Stimulated activated CD8-positive, alpha-beta memory T cell treated with anti-CD3 and anti-CD28 coated beads, Interleukin-4, amount 100 ng/mL, for 1 hour (primary cell): ENCODE measurements at places on chromosomes 13 and 19.
A peak's percentile ranks its signal among the peaks of the same experiment; 100 is the strongest.

GRCh38 chr19:41269571-41269970 lies 5.4 kb downstream of the HNRNPUL1 start:
- DNase-seq: no peak

DNA sequence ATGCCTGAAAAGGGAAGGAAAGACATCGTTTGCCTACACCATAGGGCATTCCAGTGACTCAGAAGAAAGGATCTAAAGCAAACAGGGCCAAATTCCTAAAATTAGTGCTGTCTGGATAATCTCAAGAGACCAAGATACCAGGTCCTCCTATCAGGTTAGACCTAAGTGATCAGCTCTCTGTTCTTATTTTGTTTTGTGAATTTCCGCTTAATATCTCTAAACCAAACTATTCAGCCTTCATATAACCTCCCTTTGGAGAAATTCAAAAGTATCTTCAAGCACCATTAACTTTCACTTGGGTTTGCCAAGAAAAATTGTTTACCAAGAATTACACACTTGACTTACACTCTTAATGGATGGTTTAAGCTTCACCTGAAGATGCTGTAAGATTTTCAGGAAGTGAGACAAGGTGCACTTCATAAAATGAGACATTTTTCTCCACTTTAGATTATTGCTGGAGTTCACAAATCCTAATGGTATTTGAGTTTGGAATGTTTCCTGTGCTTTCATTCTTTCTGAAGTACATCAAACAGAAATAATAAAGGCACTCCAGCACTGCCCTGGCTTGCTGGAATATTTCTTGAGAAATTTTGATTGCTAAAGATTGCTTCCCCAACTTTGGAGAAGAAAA lies 376.1 kb downstream of the LMO7 start:
- DNase-seq: no peak

DNA sequence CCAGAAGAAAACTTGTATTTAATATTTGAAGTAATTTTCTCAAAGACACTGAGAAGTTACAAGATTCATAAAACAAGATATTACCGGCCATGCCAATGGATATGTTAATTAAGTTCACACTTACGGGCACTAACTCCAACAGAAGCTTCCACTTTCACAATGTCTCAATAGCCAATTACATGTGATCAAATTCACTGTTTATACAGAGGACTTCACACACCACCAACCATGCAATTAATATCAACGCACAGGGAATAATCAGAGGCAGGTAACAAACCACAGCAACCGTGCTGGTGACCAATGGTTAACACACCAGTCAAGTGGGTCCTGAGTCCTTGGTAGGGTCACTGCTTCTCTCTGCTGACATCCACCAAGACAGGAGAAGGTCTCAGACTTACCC lies 5.9 kb upstream of the ACOD1 start:
- DNase-seq: no peak

DNA sequence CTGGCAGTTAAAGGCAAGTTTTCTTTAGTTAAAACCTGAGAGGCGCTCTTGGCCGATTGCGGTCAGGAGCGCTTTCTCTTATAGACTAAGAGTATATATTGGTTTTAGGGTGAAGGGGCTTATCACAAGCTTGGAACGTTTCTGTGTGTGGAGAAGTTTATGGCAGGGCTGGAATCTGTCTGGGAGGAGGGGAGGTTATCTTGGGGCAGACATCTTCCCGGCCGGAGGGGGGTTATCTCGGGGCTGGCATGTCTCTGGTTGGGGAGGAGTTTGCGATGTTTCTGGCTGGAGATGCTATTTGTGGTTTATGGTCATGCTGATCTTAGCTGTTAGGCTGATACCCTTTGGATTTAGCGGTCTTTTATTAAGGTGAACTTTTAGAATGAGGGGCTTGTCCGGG lies 18.3 kb downstream of the KDM4B start:
- no peak for DNase-seq

- peak; percentile 61 for DNase-seq
Measured at GRCh38 chr19:41352609-41353465, 885 bp downstream of the TGFB1 start.

DNA sequence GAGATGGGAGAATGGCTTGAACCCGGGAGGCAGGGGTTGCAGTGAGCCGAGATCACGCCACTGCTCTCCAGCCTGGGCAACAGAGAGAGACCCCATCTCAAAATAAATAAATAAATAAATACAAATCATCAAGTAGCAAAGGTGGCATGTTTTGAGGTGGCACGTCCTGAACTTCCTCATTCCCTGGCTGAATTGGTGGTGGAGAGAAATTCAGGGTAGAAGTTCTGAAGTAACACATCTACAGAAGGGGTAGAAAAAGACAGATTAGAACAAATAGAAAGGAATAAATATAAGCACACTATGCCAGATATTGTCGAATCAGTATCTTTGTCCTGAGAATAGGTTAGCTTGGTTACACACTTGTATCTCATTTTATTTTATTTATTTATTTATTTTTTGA lies 6.3 kb downstream of the IFI30 start:
- DNase-seq: no peak

DNA sequence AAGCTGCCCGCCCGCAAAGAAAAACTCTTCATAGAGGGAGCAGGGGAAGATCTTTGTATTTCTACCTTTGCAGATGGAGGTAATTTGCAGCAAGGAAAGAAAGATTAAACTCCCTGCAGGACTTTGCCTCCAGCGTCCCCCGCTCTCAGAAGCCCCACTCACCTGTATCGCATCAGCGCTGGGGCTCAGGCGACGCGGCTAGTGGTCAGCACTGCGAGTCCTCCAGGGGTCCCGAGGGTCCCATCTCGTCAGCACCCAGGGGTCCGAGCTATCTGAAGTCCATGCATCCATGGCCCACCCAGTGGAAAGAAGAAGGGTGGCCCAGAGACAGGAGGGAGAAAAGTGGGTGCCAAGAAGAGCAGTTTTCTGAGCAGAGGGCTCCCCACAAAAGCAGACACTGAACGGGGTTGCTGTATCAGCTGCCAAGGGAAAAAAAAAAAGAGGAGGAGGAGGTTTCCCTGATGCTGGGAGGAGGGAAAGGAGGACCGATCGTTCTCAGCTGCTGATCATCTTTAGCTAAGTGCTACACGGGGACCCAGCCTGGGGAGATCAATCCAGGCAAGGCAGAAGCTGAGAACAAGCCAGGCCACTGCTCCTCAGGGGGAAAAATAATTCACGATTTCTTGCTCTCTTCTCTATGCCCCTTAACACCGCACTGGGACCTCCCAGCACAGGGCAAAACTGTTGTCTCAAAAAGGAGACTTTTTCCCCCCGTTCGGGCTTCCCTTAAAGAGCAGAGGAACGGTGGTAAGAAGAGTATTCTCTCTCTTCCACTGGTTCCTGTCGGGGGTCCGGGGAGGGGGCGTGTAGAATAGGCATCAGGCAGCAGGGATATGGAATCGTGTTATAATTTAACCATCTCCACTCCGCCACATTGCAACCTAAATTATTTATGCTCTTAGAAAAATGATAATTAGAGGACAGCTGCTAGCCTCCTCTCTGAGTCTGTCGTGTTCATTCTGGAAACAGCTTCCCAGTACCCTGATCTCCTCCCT lies 117.7 kb upstream of the CACNA1A start:
- DNase-seq: no peak

DNA sequence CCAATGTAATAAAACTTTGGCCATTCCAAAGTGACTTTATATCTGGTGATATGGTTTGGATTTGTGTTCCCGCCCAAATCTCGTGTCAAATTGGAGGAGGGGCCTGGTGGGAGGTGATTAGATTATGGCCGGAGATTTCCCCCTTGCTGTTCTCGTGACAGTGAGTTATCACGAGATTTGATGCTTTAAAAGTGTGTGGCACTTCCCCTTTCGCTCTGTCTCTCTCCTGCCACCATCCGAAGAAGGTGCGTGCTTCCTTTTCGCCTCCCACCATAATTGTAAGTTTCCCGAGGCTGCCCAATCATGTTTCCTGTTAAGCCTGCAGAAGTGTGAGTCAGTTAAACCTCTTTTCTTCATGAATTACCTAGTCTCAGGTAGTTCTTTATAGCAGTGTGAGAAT lies 9.3 kb upstream of the NALCN start:
- no peak for DNase-seq

GRCh38 chr13:102097708-102098107 lies 304.1 kb downstream of the FGF14 start:
- no peak for DNase-seq

GRCh38 chr19:9818175-9818733 lies 625 bp downstream of the FBXL12 start:
- DNase-seq: no peak

- DNase-seq: peak; percentile 43
Measured at GRCh38 chr19:7852851-7853769, 21.1 kb downstream of the PRR36 start.

DNA sequence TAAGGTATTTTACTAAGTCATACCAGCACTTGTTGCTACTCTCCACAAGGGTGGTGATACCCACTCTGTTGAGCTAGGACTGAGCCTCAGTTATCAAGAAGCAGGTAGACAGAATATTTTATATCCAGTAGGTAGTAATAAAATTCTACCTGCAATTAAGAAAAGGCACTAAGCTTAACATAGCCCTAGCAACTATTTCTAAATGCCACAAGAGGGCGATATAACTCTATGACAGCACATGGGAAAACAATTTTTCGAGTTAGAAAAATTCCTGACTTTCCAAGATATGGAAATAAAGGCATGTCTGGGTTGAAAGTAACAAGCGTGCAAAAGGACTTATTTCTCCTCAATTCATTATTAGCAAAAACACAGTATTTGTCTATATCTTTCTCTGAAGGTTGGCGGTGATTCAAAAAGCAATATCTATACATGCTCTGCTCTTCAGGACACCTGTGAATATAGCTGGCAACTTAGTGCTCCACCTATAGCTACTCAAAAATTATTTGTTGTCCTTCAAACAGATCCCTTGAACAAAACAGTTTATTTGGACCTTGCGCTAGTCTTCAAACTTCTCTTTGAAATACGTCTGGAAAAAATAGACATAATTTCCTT lies 14.7 kb downstream of the CCDC169 start:
- DNase-seq: no peak

DNA sequence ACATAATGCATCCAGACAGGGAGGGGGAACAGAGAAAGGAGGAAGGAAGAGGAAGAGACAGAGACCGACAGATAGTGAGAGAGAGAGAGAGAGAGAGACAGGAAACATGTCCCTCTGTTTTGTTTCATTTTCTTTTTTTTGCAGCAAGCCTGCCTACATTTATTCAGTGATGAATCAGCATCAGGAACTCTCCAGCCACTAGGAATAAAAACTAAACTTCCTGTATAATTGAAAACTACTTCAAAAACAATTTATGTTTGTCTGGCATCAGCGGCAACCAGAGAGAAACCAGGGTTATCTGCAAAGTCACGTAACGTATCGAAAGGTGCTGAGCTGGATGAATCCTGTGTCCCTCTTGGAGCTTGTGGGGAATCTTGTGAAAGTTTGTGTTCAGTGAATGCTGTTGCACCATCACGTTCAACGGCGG lies 148.6 kb upstream of the SOX21 start:
- DNase-seq: no peak

DNA sequence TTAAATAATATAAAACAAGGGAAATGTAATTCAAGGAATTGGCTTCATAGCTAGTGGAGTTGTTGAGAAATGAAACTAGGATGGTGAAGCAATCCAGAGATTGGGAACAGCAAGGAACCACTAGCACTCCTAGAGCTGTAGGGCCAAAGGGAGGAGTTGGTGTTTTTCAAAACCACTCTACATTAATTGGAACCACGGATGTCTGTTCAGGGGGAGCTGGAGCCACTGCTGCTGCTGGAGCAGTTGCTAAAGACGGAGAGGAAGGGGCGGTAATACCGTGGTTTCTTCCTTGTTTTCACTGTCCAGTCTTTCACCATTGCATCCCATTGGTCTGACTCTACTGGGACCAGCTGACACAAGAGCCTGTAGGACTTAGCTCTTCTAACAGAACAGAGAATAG lies 8.5 kb downstream of the DNAJC15 start:
- no peak for DNase-seq

GRCh38 chr13:20177049-20177831 lies 15.5 kb downstream of the GJB2 start:
- no peak for DNase-seq

- DNase-seq: no peak
Measured at GRCh38 chr19:10112037-10112761, 706 bp downstream of the P2RY11 start.

DNA sequence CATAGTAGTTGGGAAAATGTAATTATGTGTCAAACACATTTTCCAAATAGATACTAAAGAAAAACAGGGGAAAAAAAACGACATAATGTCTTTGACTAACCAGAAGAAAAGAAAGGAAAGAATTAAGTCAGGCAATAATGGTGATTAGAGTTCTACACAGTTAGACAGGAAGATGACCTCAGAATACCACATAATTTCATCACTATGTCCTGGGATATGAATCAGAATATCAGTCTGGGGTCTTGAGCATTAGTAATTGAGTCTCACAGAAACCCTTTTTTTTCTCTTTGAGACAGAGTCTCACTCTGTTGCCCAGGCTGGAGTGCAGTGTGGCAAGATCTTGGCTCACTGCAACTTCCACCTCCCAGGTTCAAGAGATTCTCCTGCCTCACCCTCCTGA lies 503.4 kb downstream of the SLITRK1 start:
- no peak for DNase-seq

- DNase-seq: no peak
Measured at GRCh38 chr13:19161308-19161707, 20.3 kb downstream of the TUBA3C start.

- DNase-seq: no peak
Measured at GRCh38 chr13:32362574-32362973, 47.3 kb downstream of the BRCA2 start.

DNA sequence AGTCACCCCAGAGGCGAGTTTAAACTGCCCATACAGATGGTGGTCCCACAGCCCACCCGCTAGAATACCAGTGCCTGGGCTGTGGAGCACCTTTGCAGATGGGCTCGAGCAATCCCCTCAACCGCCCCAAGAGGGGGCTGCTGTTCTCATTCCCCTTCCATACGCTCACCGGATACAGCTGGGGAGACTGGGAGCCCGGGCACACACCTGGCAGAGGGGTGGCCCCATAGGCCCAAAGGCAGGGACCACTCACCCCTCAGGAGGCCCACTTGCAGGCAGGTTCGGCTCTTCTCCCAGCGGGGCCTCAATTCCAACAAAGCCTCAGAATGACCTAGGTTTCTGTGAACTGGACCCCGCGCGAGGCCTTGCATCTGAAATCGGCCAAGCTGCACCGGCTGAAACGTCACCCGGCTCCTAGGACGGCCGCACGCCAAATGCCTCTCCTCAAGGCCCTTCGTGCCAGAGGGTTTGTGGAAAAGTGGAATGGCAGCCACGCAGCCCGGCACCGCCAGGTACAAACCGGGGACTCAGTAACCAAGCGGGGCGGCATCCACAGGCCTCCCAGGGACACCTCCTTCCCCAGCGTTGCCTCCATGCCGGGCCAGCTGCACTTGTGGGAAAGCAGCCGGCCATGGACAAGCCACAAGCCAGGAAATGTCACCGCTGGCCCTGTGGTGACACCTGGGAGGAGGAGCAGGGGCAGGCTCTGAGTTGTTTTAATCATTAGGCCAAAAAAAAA lies 18.7 kb downstream of the MLLT1 start:
- no peak for DNase-seq

- DNase-seq: no peak
Measured at GRCh38 chr19:32908641-32909190, 39.1 kb upstream of the SLC7A9 start.

GRCh38 chr19:1987197-1988187 lies 28.0 kb downstream of the BTBD2 start:
- no peak for DNase-seq

- DNase-seq: no peak
Measured at GRCh38 chr13:20402881-20403280, 122.8 kb downstream of the CRYL1 start.
